ENCODE measurements at places on chromosomes 1 and 21. TPM values are rescaled to one million over a fixed set of nuclear protein-coding genes. Genes with fewer than 3 reads are reported as not detected.

Gene TMIGD3
- not detected for total RNA-seq

GRCh38 chr1:200336101-200336845, 73.6 kb downstream of the ZNF281 start:
- peak; percentile 39 for DNase-seq

DNA sequence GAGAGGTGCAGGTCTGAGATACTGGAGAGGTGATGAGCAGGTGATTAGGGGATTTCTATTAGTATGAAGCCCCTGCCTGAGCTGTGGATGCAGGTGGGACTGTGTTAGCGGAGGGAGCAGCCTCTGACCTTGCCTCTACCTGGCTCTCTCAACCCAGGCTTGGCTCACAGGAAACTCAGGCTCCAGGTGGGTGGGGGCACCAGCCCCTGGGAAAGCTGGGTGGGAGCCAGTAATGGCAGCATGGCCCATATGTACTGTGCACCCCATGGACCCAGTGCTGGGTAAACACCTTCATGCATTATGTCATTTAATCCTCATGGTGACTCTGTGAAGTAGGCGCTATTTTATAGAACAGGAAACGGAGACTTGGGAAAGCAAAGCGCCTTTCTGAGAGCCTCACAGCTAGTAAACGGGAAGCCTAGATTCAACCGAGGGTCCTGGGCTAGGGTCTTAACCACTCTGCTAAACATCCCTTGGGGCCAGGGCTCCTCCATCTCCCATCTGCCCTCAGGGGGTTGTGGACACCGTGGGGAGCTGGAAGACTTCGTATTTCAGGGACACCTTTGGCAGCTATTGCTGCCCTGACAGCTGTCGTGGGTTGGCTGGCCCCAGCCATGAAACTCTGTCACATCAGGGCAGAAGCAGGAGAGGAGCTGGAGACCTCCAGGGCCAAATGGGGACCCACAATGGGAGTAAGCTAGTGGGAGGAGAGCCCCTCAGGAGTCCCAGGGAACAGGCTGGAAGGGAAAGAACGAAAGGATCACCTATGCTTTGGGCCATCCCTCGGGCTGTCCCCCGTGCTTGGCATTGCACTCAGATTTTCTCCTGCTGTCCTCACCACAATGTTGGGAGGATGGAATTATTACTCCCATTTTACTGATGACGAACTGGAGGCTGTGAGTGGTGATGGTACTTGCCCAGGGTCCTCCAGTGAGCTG, 59.6 kb upstream of the CSF3R start:
- DNase-seq = no peak

DNA sequence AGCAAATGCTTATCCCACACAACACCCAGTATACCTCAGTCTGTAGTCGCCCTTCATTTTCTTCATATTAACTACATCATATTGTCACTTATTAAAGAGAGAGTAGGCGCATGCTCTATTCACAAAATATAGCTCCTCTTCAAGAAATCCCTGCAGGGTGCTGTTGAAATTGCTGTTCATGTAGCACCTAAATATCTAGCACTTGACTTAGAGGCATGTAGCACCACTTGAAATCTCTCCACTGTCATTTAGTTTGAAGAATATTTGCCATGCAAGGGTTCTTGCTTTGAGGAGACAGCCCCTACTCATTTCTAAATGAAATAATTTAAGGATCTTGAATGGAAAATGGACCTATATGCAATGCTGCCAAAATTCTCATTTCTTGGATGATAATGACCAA, 20.9 kb upstream of the LRRC8B start:
- DNase-seq = no peak

- DNase-seq = no peak
These were observed 67.5 kb upstream of the RNPC3 start for GRCh38 chr1:103457886-103458455.

DNA sequence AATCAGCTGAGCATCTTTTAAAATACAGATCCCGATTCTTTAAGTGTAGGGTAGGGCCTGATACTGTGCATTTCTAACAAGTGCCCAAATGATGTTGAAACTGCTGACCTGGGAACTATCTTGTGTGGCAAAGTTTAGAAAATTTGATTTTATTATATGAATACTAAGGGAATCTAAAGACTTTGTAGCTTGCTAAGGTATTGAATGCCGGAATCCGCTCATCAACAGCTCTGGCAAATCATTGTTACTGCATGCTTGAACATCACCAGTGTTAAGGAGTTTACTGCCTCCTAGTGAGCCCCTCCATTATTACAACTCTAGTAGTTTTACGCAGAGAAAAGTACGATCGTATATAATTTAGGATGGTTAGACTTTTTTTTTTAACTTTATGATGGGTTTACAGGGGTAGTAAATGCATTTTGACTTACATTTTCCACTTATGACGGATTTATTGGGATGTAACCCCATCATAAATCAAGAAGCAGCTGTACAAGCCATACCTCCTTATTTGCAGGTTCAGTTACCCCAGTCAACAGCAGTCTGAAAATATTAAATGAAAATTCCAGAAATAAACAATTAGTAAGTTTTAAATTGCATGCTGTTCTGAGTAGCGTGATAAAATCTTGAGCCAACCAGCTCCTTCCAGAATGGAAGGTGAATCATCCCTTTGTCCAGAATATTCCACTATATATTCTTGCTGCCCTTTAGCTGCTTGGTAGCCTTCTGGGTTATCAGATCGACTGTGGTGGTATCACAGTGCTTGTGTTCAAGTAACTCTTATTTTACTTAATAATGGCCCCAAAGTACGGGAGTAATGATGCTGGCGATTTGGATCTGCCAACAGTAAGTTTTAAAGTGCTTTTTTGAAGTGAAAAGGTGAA, 892 bp downstream of the TYW3 start:
- peak; percentile 64 for DNase-seq

DNA sequence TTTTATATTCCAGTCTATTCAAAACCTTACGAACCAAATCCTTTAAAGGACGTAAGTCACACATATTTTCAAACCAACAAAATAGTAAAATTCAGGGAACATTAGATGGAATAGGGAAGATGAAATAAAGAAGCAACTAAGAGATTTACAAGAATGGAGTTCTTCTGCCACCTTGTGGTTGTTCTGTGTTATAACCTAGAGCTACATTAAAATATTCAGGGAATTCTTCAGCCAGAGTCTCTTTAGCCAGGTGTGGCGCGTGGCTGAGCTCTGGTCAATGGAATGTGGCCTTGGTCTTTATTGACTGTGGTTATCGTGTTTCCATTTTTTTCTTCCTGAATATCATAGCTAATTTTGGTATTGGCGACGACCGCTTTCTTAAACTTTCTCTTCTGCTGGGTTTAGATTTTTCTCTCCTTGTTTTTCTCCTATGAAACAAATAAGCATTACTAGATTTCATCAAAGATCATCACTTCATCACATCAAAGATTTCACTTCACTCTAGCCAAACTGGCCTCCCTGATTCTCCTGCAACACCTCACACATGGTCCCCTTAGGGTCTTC, 221.3 kb downstream of the MRPL39 start:
- peak; percentile 45 for DNase-seq
